Stimulated activated CD8-positive, alpha-beta memory T cell treated with anti-CD3 and anti-CD28 coated beads, Interleukin-4, amount 100 ng/mL, for 4 hours (primary cell): ENCODE measurements at places on chromosomes 7 and 10.

DNA sequence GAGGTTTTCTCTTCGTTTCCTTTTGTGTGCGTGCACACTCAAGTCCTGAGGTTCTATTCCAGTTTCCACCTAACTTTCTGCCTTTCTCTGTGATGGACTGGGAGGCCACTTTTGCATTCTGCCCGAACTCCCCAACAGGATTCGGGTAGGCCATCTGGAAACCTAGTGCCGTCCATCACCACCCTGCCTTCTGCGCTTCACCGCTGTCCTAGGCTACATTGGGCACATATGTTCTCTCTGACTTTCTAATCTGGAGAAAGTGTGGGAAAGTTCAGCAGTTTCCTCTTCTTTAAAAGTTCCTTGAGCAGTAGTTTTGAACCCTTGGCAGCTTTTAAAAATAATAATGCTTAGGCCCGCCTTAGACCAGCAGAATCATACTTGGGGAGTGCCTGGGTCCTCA, 46.8 kb downstream of the SHH start:
- DNase-seq: no peak

GRCh38 chr7:154892459-154892858, 110.5 kb downstream of the PAXIP1 start:
- no peak for DNase-seq

GRCh38 chr10:69416695-69417094, at the start of gene TACR2:
TSS of gene TACR2 (minus strand) at chr10:69416918. CDS start at chr10:69416323, 595 bp downstream.
- no peak for DNase-seq

DNA sequence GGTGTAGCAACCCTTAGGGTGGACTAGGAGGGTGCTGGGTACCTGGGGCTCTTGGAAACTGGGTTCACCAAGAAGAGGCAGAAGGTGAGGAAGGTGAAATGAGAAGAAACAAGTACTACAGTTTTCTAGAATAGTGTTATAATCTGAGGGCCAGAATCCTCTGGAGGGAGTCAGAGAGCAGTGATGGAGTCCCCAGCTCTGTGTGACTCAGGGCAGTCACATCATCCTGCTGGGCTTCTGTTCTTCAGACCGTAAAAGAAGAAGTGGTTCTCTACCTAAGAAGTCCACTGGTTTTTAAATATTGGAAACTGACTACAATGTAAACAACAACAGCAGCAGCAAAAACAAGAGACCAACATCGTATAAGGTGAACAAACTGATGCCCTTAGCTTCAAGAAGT, 197.3 kb downstream of the PRPF18 start:
- DNase-seq: no peak

DNA sequence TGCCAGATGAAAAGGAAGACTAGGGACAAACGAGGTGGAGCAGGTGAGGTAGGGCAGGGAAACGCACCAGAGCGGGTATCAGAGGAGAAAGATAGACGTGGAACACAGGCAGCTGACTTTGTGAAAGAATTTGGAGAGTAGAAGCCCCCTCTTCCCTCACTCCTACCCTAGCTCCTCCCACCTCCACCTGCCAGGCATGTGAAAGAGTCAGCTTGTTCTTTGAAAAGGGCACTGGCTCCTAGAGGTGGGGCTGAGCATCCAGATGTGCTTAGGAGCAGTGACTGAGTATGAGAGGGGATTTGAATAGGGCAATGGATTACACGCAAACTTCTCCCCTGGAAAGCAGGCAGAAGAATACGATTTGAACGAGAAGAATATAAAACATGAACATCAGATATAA, 174.2 kb upstream of the INHBA start:
- no peak for DNase-seq

DNA sequence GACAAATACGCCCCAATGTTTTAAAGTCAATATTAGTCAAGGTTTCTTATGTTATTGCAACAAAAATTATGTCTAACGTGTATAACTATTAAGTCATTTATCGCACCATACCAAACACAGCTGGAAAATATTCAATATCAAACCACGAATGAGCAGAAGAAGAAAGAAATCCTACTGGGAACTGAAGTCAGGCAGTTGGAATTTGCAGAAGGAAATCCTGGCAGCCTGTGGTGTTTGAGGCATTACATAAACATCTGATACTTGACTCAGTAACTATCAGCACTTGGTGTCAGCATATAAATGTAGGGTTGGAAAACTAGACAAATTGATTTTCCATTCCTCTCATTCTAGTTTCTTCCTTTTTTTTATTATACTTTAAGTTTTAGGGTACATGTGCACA, 83.4 kb upstream of the NUPR2 start:
- no peak for DNase-seq

GRCh38 chr7:2520761-2521290, 1.3 kb downstream of the LFNG start:
- DNase-seq: no peak

GRCh38 chr10:24552346-24553016, 171.2 kb downstream of the ARHGAP21 start:
- no peak for DNase-seq

DNA sequence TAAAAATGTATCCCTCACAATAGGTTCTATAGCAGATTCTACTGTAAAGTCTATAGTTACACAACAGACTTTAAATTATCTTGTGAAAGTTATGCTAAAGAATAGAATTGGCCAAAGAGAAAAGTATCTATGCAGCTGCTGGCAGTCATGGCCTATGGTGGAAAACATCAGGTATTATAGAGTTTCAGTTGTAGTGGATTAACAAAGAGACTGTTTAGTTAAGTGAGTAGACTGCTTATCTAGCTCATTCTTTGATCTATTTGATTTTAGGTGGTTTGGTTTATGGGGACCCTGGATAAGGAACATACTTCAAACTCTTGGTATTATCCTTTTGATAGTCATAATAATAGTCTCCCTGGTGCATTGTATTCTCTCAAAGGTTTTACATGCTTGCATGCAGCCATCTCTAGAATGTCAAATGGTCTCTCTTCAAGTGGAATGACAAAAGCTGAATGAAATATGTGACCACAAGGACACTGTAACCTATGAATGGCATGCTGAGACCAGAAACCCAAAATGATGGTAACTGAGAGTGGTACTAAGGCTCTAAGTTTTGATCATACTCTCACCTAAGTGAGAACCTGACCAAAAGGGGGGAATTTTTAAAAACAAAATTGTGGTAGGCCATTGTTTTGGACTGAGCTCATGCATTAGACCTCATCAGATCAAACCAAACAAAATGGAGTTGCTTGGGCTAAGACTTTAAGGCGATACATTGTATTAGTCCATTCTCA, 54.9 kb upstream of the NAMPT start:
- no peak for DNase-seq

DNA sequence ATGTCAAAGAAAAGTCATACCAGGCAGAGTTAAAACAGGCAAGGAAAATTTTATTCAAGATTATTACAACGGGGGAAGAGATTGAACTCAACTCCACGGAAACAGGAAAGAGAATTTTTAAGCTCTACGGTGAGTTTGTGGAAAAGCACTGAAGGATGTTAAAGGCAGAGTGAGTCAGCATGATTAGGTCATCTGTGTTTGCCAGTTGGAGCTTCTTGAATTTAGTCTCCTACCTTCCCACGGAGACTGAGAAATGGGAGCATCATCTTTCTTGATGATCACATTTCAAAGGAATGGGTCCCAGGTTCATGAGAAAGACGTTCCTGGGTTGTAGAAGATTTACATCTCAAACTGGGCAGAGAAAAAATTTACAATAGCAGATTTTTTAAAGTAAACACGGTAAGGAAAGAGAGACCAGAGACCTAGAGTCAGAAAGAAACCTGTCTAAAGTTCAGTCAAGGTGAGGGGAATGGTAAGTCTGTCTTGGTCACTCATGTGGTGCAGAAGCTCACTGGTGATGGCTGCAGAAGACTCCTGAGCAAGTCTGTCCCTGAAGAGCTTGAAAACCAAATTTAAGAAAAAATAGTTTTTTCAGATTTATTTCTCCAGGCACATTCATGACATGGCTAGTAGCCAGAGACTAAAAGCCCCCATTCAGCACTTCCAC, 516.9 kb upstream of the LRRN3 start:
- no peak for DNase-seq

DNA sequence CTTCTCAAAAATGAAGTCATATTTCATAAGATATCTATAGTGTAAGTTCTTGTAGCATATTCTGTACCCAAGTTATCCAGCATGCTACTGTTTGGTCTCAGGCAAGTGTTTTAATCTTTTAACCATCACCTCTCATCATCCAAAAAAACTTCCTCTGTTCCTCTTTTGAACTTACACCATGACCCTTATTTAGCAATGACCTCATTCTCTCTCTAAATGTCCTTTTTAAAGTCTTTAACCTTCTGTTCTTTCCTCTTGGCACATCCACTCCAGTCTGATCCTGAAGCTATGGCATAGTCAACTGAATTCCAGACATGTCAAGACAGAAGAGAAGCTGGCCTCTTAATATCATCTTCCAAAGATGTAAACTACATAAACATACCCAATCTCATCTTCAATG, 26.2 kb downstream of the PPP3CB start:
- no peak for DNase-seq

DNA sequence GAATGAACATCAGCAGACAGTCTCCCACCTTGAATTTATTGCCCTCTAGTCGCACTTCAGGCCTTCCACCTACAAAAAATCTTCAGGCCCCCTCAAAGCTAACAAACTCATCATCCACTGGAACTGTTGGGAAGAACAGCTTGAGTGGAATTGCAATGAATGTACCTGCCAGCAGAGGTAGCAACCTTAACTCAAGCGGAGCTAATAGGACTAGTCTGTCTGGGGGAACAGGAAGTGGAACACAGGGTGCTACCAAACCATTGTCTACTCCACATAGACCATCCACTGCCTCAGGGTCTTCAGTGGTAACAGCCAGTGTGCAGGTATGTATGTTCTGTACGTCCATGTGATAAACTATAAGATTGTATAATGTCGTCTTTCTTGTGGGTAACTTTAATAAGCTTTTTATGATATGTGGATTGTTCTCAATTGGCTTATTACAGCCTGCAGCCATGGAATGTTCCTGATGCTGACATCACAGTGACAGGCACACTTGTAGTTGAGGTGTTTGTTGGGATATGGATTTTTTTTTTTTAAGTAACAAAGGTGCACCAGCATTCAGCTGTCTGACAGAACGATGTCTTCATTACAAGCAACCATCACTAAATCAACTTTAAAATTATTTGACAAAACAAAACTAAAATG, 53.3 kb downstream of the UBN2 start:
- DNase-seq: no peak

DNA sequence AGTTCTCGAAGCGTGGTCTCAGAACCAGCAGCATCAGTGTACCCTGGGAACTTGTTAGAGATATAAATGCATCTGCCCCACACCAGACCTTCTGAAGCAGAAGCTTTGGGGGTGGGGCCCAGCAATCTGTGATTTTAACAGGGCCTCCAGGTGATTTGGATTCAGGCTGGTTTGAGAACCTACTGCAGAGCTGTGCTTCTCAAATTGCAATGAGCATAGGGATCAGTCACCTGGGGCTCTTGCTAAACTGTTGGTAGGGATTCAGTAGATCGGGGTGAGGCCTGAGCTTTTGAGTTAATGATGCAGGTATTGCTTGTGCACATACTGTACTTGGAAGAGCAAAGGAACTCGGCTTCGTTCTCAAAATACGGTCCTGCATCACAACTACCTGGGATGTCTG, 243.6 kb upstream of the PODXL start:
- DNase-seq: no peak

GRCh38 chr10:88995156-88995876, 4.7 kb downstream of the FAS start:
- DNase-seq: no peak

DNA sequence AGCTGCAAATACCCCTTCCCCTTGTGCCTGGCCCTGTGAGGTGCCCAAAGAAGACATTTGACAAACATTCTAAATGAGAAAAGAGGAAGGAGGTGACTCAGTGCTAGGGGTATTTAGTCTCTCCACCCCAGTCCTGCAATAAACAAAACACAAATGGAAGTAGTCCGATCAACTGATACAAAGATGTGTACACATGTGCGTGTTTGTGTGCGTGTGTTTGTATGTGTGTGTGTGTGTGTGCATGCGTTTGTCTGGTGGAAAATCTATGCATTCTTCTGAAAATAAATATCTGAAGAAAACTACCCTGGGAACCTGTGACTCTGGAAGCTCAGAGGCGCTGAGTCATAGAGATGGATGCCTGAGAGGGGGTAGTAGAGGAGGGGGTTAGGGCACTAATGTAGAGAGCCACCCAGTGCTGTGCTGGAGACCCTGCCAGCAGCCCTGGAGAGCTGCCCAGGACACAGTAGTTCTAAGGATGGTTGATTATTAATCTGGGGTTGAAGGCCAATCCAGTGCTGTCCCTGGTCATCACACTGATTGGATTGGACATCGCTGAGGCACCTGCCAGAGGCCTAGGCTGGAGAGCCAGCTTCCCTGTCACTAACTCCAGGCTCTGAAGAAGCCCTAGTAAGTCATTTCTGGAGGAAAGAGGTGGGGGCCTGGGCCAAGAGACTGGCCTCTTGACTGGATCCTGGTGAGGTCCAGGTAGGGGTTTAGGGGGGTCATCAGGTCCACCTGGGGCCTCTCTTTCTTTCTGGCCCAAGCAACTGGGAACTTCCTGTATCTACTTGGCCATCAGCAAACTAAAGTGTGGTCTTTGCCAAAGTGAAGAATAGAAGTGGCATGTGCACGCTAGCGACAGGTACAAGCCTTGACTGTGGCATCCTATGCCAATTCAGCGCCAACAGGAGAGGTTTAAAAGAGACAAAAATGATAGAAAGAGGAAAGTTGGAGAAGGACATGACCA, 18.5 kb downstream of the SFTPA1 start:
- no peak for DNase-seq

- no peak for DNase-seq
Observed at GRCh38 chr7:50454968-50455367, 4.8 kb upstream of the FIGNL1 start.

- no peak for DNase-seq
Observed at GRCh38 chr10:121617176-121617575, 18.9 kb upstream of the FGFR2 start.

- DNase-seq: no peak
Observed at GRCh38 chr10:73060738-73061635, 35.7 kb downstream of the P4HA1 start.

DNA sequence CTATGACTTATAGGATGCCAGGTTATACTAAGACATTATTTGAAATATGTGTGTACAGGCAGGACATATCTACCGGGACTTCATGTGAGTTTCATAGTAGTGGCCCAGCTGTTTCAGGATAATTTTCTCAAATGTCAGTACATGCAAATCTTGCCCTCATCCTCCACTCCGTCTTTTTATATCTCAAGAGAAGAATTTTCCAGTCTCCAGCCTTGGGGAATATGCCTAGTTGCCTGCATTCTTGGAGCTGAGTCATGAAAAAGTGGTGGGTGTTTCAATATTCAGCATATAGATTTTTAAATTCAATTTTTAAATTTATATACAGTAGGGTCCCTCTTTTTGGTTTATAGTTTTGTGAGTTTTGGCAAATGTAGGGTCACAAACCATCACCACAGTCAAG, 236.7 kb downstream of the OTUD1 start:
- no peak for DNase-seq

- DNase-seq: no peak
Observed at GRCh38 chr7:35185908-35186731, 67.8 kb downstream of the TBX20 start.

DNA sequence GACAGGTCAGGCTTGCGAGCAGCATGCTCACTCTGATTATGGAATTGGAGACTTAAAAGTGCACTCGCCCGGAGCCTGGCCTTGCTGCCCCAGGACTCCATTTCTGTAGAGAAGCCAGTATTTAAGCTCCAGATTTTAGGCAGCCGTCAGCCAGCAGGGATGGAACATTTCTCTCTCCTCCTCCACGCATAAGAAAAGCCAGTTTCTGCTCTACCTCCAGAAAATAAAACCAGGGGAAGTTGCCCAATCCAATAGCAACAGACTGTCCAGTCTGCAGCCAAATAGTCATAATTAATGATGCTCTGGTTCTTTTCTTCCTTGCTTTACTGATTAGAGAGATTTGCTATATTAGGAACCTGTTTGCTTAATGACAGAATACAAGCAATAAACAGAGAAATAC, 203.2 kb downstream of the GFRA1 start:
- no peak for DNase-seq
